ENCODE measurements at places on chromosomes 1 and 21.

- no peak for DNase-seq
Observed at GRCh38 chr1:218665221-218665620, 320.1 kb downstream of the TGFB2 start.

- no peak for DNase-seq
Observed at GRCh38 chr1:171507435-171507834, 22.1 kb downstream of the PRRC2C start.

DNA sequence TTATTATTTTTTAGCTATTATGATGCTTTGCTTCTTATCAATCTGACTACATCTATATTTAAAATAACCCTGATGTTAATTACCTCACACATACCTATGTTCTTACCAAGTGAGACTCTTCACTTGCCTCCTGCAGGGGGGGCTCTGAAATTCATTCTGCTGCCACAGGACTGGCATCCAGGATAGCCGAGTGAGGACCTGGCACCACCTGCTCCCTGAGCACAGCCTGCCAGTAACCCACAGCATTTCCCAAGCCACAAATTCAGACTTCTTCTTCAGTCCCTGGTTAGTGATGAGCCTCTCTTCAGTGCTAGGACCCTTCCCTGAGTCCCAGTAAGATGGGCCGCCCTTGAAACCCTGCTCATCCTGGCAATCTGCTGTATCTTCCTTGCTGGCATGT, 296.5 kb upstream of the PLXNA2 start:
- no peak for DNase-seq

DNA sequence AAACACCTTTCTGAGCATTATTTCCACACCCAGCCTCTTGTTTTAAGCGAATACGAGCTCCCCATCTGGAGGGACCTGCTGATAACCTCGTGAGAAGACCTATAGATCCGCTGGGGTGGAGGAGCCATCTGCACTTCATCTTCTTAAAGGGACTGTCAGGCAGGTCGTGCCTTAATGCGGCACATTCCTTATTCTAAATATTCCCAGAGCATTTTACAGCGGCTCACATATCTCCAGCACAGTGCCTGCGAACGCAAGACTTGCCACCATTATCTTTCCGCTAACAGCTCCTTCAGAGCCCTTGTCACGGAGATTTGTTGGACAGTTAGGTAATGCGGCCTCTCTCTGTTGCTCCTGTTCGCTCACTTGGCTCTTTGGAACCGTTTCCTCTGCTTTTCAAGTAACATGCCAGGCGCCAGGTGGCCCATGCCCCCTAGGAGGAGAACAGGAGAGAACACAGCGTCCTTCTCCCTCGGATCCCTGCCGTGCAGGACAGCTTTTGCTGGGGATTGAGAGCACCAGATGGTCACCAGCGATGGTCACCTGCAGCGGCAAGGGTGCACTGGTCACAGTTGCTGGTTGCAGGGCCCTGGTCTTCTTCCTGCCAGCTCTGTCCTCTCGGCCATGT, 162.4 kb downstream of the PGBD5 start:
- no peak for DNase-seq

GRCh38 chr1:204709021-204709420, 23.5 kb upstream of the LRRN2 start:
- no peak for DNase-seq

- DNase-seq = peak; percentile 15
Observed at GRCh38 chr1:100353071-100353801, 930 bp downstream of the CDC14A start.

DNA sequence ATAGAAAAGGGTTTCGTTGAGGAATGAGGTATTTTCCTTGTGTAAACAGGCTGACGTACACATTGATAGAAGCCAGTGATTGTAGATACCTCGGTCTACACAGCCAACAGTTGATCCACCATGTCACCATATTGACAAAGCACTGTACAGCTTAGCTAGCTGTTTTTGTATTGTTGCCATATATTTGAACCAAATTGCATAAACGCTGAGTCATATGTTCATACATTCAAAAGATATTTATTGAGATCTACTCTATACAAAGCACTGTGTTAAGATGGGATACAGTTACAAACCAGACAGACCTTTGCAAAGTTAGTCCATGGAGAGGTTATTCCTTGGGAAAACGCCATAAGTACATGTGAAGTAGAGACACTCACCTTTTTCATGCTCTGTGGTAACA, 132.4 kb upstream of the ATP1B1 start:
- DNase-seq = no peak

GRCh38 chr1:2890221-2890850, 88.8 kb upstream of the TTC34 start:
- DNase-seq = no peak
